ENCODE measurements at places on chromosomes 6 and 20.

GRCh38 chr20:35263532-35264341, 14.2 kb downstream of the MMP24OS start:
- peak; percentile 74 for DNase-seq

- DNase-seq = peak; percentile 39
These were observed at the start of gene NINL for GRCh38 chr20:25584905-25585704. Gene NINL (minus strand): TSS chr20:25585531. CDS start chr20:25526587, 58,944 bp downstream.

- no peak for DNase-seq
These were observed 10.7 kb downstream of the NEDD9 start for GRCh38 chr6:11221623-11222384.

GRCh38 chr6:54860739-54861138, 14.2 kb downstream of the FAM83B start:
- DNase-seq = peak; percentile 69

GRCh38 chr6:151940307-151940706, 132.8 kb downstream of the ESR1 start:
- DNase-seq = no peak

DNA sequence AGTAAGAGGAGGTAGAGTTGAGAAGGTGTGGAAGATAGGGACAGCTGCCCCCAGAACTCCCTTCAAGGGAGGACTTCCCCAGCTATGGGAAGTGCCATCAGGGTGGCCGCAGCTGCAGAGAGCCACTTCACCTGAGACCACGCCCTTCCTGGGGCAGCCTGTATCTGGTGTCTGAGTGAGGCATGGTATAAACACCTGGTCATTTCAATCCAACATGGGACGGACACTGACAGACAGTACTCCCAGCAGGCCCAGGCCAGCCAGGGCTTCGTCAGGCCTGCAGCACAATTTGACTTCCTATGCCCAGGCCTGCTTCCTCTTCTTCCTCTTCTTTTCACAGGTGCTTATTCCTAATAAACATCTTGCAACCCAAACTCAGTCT, 4.5 kb downstream of the SOX12 start:
- DNase-seq = no peak

DNA sequence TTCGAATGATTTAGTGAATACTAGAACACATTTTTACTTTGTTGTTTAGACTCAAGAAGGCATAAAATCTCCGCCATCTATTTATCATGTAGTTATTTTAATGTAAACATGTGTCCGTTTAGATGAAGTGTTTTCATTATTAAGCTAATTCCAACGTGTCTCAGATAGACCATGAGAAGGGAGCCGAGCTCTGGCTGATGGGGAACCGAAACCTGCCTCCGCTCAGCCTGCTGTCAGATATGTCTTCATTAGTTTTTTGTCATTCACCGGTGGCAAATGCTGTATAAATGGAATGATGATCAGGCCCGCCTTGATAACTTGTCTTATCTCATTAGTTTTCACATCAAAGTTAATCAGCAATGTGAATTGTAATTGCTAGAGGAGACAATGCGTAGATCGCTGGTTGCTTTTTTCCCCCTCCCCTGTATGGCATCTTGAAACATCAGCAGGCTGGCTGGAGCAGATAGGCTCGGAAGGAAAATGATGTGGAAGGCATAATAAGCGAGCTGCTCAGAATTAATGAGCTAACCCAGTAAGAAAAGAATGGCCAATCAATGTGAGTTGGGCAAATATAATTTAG, 136.4 kb downstream of the LINC00237 start:
- no peak for DNase-seq

Measured in A172 (cell line).